CD4-positive, alpha-beta T cell treated with Interferon alpha-2 for 1 hour (primary cell): ENCODE measurements at places on chromosomes 4 and X.

- peak; percentile 77 for DNase-seq
Measured at GRCh38 chr4:42627885-42628646, 28.8 kb downstream of the ATP8A1 start.

GRCh38 chrX:101685923-101686322 lies 26.3 kb upstream of the ARMCX2 start:
- DNase-seq, result no peak

- DNase-seq, result no peak
Measured at GRCh38 chr4:48604041-48604440, 114.0 kb downstream of the ZAR1 start.

DNA sequence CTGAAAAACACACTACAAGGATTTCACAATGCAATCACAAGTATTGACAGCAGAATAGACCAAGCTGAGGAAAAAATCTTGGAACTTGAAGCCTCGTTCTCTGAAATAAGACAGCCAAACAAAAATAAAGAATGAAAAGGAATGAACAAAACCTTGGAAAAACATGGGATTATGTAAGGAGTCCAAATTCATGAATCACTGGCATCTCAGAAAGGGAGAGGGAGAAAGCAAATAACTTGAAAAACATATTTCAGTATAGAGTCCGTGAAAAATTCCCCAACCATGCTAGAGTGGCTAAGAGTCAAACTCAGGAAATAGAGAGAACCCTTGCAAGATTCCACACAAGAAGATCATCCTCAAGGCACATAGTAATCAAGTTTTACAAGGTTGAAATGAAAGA lies 178.5 kb upstream of the CTSO start:
- DNase-seq, result no peak

GRCh38 chr4:102678695-102679335 lies 82.0 kb downstream of the MANBA start:
- DNase-seq, result no peak

- DNase-seq, result no peak
Measured at GRCh38 chr4:184959309-184959708, 59.0 kb upstream of the HELT start.

GRCh38 chr4:73856518-73856917 lies 3.4 kb downstream of the PF4V1 start:
- DNase-seq, result no peak

GRCh38 chr4:151518359-151518758 lies 109.4 kb downstream of the FHIP1A start:
- DNase-seq, result no peak

DNA sequence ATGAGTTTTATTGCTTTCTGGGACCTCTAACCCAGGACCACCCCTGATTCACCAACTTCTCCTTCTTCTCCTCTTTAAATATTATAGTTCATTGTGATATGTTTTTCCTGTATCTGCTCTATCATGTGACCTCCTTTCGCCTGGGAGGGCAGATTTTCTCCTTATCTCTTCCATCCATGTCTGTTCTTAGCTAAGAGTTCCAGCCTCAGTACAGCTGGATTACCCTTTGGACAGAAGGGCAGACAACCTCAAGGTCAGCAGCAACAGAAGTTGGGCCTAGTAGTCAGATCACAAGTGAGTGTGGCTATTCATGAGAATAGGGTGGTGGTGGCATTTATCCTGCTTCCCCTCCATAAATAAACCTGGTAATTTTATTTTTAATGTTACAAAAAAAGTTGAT lies 5.7 kb upstream of the XK start:
- no peak for DNase-seq

- DNase-seq, result no peak
Measured at GRCh38 chr4:48974979-48975640, 11.0 kb upstream of the CWH43 start.

DNA sequence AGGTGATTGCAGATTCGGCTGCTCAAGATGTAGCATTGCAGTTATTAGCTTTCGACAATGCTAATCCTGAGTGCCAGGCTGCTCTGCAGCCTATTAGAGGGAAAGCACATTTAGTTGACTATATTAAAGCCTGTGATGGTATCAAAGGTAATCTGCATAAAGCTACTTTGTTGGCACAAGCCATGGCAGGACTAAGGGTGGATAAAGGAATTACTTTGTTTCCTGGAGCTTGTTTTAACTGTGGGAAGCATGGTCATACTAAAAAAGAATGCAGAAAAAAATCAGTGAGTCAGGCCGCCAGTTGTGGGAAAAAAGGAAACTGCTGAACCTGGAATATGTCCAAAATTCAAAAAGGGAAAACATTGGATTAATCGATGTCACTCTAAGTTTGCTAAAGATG lies 154.9 kb upstream of the TECRL start:
- no peak for DNase-seq

GRCh38 chr4:74157154-74157553 lies 764 bp upstream of the MTHFD2L start:
- DNase-seq, result no peak

- peak; percentile 53 for DNase-seq
Measured at GRCh38 chr4:99855678-99856077, 38.5 kb downstream of the LAMTOR3 start.

DNA sequence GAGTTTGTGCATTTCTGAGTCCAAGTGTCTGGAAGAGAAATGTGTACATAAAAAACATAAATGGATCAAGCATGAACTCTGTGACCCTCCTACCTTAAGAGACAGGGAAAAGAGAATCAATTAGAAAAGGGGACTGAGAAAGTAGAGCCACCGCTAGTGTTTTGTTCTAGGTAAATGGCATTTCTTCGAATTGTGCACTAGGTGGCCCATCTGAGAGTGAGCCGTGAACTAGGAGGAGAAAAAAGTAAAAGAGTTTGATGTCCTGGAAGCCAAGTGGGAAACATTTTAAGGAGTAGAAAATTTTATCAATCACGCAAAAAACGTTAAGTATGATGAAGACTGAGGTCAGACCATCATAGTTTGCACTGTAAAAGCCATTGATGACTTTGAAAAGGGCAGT lies 55.1 kb downstream of the NAF1 start:
- DNase-seq, result no peak

DNA sequence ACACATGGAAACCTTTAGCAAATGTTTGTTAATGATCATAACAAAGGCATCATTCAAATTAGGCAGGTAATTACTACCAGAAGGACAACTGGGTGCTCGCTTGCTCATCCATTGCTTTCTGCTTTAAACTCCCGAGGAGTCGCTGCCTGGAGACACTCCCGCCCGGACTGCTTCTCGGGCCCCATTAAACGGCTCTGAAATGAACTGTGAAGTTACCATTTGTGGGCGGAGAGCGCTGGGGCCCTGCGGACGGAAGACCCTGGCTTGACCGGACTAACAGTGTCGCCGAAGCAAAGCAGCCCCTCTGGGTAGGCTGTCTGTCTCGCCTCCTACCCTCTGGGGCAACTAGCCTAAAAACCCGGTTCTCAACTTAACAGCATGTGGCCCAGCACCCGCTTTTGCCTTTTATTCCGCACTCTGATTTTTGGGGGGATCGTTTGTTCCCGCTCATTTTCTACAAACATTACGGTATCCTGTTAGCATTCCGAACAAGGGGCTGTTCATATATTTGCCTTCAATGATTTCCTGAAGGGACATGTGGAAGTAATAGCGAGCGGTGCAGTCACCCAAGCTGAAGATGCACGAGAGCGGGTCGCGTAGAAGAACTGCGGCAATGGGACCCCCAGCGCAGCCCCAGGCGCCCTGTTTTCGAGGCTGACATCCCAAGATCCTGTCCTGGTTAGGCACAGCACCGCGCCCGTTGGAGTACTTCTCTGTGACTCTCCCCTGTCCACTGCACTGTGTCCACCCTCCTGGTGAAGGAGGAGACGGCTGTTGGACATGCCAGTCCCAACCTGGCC lies 1.6 kb upstream of the PDGFRA start:
- DNase-seq, result no peak

DNA sequence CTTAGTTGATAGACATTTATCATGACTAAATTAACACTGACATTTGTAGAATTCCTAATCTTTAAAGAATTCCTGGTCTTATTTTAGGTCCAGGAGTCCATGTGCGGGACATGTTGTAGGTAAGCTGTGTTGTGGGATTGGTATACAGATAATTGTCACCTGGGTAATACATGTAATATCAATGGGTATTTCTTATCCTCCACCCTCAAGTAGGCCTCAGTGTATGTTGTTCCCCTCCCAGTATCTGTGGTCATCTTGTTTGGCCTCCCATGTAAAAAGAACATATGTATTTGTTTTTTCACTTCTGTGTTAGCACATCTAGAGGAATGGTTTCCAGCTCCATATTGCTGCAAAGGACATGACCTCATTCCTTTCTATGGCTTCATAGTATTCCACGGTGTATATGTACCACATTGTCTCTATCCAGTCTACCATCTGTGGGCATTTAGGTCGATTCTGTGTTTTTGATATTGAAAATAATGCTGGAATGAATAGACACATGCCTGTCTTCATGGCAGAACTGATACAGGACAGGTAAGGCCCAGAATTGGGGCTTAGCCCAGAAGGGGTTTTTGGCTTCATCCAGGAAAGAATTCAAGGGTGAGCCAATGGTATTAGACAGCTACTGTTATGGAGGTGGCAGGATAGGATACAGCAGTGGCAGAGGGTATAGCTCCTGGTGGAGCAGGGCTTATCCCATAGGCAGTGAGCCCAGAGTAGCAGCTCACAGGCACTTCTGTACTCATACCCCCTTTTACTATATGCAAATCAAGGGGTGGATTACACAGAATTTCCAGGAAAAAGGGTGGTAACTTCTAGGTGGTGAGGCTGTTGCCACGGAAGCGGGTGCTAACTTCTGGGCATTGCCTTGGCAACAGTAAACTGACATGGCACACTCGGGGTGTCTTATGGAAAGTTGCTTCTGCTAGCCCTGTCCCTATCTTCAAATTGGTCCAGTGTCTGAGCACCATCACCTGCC lies 66.1 kb upstream of the WDR1 start:
- peak; percentile 4 for DNase-seq

DNA sequence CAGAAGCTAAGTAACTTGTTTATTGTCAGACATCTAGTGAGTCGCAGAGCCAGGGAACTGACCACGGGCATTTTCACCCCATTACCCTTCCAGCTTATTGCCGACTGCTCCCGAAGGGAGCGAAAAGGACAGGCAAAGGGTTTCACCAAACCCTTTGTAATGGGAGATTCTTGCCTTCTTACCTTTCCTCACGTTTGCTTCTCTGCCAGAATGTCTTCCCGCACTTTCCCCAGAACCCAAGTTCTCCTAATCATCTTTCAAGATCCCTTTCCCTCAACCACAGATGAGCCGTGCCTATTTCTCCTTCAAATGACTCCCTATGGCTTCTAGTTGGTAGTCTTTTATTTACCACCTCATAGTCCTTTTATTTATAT lies 520 bp upstream of the SRP72 start:
- DNase-seq, result no peak
